ENCODE measurements at places on chromosomes 12 and 14.
A peak's percentile ranks its signal among the peaks of the same experiment; 100 is the strongest.

GRCh38 chr14:32443890-32444661 lies 115.0 kb downstream of the AKAP6 start:
- DNase-seq, result no peak

- DNase-seq, result peak; percentile 34
Observed at GRCh38 chr12:19971361-19972280, 396.7 kb upstream of the PDE3A start.

- DNase-seq, result no peak
Observed at GRCh38 chr12:76216585-76217472, 131.4 kb downstream of the BBS10 start.

GRCh38 chr14:41950428-41951151 lies 343.9 kb downstream of the LRFN5 start:
- no peak for DNase-seq

DNA sequence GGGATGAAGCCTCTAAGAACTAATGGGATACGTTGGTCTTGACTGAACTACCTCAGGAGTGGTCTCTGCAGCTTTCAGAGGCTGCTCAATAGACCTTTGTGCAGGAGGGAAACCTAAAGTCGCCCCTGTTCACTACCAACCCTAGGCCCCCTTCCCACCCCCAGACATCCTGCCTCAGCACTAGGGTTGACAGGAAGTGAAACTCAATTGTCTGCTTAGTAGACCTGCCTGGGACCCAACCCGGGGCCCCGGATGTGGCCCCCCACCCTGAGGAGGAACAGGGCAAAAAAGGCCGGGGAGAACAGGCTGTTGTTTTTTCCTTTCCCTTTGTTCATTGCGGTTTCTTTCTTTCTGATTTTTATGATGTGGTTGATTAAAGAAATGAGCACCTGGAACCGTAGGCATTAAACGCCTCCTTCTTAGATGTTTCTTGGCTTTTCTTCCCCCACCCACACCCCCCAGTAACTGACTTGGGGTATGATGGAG lies 1.6 kb upstream of the DGKA start:
- DNase-seq, result no peak

- no peak for DNase-seq
Observed at GRCh38 chr14:103456167-103456835, 66.3 kb downstream of the CKB start.

GRCh38 chr14:55979781-55980180 lies 138.4 kb upstream of the PELI2 start:
- no peak for DNase-seq

DNA sequence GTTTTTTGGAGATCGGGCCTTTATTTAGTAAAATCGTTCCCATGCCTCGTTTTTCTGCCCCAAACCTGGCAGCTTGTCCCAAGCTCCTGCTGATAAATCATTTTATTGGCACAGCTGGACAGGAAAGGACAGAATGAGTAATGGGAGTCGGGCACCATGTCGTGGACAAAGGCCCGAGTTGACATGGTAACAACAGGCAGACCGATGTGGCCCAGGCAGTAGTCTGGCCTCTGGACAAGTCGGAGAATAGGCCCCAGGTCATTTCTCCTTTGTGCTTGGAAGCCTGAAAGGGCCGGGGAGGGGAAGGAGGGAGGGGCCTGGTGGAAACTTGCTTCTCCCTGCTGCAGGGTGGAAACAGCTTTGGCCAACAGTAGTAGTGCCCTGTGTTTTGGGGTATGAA lies 234.9 kb downstream of the SUDS3 start:
- no peak for DNase-seq

DNA sequence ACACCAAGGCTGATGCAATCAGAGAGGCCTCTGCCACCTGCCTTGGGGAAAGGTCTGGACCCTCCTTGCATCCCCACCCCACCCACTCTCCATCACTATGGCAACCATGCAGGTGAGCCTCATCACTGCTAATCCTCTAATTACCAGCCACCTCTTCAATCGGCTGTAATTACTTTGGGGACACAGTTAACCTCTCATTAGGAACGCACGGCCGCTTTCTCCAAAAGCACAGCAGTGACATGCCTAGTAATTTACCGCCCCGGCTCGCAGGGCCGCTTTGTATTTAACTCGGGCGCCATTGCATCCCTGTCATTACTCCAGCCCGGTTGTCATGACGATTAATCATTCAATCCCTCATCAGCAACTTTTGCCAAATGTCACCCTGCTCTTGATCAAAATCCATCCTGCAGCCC lies 36.3 kb upstream of the FAM222A start:
- DNase-seq, result no peak

- no peak for DNase-seq
Observed at GRCh38 chr12:7929083-7929792, 6.7 kb downstream of the SLC2A3 start.

DNA sequence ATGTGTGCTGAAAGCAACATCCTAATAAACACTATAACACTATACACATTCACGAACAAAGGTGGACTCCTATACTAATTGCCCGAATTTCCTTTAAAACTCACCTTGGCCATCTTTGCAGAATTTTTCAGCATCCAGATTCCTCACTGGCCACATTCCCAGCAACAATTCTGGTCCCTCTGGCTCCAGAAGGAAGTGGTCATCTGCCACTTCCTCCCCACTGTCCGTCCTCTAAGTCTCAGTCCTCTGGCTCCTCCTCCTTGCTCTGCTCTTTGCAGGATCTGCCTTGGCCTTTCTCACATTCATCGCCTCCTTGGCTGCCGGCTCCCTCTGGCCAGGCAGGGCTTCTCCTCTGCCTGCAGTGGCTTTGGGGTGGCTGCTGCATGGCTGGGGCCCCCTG lies 426.0 kb downstream of the FUT8 start:
- no peak for DNase-seq

DNA sequence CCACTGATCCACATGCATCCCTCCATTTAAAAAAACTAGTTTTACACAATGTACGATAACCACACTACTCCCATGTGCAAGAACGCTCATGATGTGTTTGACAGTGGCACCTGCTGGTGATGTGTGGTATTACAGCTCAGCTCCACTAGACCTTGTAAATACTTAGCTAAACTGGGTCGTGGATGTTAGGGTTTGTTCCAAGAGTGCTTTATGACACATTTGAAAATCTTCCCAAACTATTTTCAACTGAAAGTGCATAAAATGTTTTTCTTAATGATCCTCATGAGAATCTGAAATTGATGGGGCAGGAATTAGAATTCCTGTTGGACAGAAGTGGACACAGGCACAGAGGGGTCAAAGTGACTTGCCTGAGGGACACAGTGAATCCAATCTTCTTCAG lies 99.2 kb downstream of the SCARB1 start:
- DNase-seq, result no peak

GRCh38 chr14:71705460-71705859 lies 226.8 kb upstream of the RGS6 start:
- DNase-seq, result no peak

DNA sequence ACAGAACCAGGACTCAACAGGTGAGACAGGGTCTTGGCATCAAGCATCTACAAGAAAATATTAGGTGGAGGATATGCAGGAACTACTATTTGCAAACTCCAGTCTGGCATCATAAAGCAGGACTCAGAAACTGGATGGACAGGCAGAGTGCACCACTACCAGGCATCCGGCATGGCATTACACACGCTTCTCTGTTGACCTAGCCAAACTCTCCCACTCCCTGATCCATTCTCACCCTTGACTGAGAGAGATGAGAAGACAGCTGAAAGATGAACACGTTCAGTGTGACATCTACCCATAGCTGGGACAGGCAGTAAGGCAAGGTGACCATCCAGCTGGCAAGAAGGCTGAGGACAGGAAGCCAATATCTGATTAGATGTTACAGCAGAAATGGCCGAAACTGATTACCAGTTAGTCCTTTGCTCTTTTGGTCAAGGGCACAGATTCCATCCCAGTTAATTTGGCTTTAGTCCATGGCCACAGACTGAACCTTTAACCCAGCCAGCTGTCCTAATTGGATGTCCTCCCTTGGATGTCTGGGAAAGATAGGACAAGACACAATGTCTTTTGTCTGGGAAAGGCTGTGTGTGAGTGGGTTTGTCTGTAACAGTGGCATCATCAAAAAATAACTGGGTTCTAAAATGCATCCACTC lies 71.6 kb downstream of the BBS10 start:
- no peak for DNase-seq

DNA sequence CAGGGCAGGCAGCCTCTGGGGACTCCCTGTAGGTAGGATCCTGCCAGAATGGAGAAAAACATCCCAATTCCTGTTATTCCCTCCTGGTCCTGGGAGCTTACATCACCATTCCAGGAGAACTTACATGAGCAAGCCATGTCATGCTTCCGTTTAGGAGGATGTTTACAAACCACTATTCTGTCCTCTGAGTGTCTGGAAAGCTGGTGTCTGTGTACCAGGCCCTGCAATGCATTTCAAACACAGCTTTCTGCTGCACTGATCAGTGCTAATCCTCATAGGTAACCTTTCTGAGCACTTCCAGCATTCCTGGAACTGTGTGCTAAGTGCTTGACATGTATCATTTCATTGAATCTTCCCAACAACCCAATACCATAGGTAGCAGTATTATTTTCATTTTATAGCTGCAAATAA lies 19.8 kb upstream of the MAP1LC3B2 start:
- no peak for DNase-seq

DNA sequence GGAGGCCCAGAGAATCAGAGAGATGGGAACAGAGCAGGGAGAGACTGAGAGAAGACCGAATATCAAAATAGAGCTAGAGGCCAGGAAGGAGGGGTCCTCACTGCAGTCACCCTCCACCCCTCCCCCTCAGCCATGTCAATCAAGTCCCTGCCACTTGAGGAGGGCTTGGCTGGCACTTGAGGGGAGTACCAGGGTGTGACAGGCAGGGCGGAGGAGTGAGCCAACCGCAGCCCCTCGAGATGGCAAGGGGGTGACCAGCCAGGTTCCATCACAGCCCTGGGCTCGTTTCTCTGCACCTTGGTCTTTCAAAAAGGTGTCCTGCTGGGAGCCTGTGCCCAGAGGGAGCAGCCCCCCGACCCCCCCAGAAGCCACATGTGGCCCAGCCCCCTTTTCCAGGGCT lies 4.2 kb downstream of the AQP5 start:
- DNase-seq, result no peak

- DNase-seq, result no peak
Observed at GRCh38 chr14:68684466-68685418, 108.1 kb downstream of the ZFP36L1 start.

GRCh38 chr12:50279501-50279900 lies 3.8 kb downstream of the LIMA1 start:
- no peak for DNase-seq

Measured in right kidney (tissue), 9 donors.